ENCODE measurements at places on chromosomes 4 and X.

DNA sequence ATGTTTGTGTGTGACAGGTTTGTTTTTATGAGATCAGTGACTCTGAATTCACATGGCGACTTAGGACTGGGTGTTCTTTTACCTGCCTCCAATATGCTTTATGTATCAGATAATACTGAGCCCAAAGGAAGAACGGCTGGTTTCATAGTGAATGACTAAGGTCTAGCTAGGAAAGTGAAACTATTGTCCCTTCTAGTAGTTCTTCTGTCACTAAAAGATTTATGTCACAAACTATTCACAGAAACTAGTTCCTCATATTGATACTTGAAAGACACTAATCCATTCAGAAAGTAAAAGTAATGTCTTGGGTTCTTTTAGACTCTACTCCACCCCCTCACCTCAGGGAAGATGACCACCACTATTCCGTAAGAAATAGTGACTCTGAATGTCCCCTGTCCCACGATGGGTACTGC lies 81.7 kb downstream of the EGF start:
- no peak for DNase-seq

DNA sequence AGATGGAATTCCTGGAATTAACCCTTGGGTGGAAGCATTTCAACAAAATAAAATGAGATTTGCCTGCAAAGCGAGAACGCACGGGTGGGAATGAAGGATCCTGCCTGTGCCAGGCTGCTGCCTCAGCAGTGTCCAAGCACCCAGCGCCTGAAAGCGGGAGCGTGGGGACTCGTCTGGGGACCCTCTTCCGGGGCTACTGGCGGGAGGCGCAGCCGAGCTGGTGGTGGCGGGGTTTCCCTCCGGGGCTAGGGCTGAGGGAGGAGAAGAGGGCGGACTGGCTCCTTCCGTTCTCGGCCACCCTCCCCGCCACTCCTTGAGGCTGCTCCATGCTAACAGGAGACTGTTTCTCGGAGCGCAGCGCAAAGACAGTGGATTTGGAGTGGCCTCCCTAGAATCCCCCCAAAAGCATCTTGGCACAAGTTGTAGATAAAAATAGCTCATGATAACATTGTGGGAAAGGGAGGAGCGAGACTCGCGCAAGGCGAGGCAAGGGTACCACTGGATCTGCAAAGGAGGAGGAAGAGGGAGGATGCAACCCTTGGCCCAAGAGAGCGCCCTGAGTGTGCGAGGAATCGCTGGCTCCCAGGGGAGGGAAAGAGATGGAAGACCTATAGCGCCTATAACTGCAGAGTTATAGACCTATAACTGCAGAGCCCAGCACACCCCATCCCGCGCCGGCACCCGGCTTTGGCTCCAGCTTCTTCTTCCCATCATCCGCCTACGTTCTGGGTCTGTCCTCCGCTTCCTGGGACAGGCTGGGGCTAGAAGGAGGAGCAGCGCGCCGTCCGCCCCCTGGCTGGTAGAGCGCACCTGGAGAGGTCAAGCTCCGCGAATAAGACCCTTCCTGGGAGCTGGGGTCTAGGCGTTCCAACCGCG lies 1.3 kb downstream of the HS3ST1 start:
- no peak for DNase-seq

GRCh38 chrX:97117572-97117971 lies 233.9 kb downstream of the RPA4 start:
- peak; percentile 18 for DNase-seq

- DNase-seq = peak; percentile 14
Observed at GRCh38 chr4:142475663-142476062, 370.4 kb downstream of the INPP4B start.

DNA sequence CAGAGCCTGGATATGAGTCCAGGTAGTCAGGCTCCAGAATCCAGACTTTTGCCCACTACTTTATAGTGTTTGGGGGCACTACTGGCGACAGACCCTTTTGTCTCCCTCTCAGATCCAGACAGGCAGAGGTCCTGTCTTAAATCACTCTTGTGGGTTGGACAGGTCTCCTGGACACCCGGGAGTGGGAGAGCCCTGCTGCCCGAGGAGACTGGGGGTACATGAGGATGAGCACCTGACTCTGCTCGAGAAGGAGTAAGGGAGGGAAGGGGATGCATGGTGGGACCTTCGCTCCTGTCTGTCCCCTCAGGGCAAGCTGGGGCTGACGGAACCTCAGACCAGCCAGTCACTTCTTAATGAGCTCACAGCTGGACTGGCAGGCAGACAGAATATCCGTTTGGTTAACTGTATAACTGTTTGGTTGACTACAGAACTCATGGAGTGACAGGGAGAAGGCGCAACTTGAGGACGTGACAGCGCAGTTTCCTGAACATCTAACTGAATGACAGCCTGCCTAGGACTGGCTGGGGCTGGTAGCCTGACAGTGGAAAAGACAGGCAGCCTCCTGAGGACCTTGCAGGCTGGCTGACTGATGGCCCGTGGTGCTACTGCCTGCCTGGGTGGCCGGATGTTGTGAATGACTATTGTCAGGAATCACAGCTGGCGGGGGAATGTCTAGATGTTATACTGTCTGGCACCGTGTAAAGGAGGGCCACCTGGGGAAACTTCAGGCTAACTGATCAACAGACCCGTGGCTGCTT lies 1.6 kb upstream of the SUV39H1 start:
- DNase-seq = no peak

DNA sequence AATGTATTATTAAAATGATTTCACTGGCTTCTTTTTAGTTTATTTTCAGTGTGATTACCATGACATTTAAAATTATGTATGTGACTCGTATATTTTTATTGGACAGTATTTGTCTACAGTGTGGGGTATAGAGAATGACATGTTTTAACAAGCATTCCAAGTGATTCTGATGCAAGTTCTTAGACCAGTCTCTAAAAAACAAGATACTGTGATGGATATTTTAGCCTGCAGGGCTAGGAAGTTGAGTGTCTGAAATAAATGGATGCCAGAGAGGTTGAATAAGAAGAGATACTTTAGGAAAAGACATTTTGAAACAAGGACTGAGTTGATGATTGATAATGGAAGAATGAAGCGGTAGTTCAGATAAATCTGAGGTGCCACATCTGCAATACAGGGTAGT lies 3.5 kb upstream of the MAD2L1 start:
- no peak for DNase-seq

DNA sequence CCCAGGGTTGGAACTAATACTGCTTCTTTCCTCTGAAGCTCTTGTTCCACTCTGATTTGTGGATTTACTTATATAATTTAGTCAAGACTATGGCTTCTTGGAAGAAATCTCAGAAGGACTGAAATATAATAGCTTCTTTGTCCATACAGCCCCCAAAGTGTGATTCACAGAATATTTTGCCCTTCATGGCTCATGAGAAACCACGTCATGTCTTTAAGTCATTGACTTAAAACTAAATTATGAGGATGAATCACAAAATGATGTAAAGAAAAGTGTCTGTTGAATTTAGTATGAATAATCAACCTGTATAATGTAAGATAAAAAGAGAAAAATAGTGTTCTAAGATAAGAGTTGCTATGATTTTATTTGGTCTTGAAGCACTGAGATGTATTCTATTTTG lies 43.3 kb upstream of the AGA start:
- DNase-seq = peak; percentile 43

- DNase-seq = peak; percentile 10
Observed at GRCh38 chr4:105306158-105306781, 159.6 kb downstream of the TET2 start.

DNA sequence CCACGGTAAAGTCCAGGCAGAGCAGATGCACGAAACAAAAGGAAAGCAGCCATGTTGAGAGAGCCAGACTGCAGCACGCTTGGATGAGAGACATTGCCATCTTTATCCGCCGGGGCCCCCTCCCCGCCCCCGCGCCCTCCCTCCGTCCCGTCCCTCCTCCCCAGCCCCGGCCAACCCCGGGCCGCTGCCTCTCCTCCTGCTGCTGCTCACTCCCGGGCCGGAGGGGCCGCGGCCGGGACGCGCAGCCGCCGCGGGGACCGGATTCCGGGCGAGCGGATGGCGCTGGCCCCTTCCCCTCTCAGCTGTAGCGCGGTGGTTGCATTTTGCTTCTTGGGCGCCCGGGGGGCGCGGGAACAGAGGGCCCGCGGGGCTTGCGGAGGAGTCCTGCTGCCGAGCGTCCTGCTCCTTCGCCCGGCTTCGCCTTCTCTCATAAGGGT lies 542 bp downstream of the RNF150 start:
- DNase-seq = no peak

- peak; percentile 75 for DNase-seq
Observed at GRCh38 chr4:125590158-125590557, 275.4 kb downstream of the FAT4 start.

GRCh38 chrX:123425904-123426303 lies 241.8 kb downstream of the GRIA3 start:
- DNase-seq = no peak

GRCh38 chrX:57453901-57454300 lies 137.9 kb upstream of the ZXDB start:
- DNase-seq = peak; percentile 13

DNA sequence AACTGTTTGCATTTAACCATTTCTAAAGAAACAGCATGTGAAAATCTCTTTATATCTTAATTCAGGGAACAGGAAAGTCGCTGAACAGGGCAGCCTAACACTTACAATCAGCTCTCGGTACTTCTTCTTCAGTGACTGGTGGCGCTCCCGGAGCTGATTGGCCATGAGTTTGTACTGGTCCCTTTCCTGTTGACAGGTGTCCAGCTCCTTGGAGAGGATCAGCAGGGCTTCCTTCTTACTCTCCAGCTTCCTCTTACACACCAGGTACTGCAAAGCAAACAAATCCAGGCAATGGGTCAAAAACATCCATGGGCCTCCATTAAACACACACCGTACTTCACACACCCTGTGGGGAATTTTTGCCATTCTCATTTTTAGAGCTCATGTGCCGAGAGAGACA lies 36.4 kb downstream of the CCDC149 start:
- DNase-seq = no peak

GRCh38 chr4:153209410-153209809 lies 5.2 kb downstream of the TRIM2 start:
- peak; percentile 49 for DNase-seq

- DNase-seq = peak; percentile 77
Observed at GRCh38 chrX:118038614-118039365, 77.8 kb downstream of the KLHL13 start.

DNA sequence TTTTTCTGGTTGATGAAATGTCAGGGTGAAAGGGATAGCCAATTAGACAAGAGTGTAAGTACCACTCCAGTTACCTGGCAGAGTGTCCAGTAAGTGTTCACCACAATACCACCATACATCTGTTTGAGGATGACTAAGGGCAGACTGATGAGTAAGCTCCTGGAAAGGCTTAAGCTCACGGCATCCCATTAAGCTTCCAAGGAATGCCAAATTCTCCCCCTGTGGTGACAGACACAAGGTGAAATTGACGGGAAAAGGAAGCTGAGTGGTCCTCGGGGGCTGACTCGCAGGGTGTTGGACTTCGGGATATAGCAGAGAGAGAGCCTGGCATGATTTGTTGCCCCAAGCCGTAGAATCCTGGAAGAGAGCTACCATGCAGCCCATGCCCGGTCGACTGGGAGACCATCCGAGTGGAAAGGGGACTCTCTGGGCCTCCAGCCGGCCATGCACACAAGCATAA lies 7.6 kb upstream of the BST1 start:
- peak; percentile 98 for DNase-seq

- DNase-seq = no peak
Observed at GRCh38 chrX:28312965-28313364, 274.3 kb upstream of the IL1RAPL1 start.

- DNase-seq = peak; percentile 56
Observed at GRCh38 chr4:107793996-107794395, 30.7 kb upstream of the SGMS2 start.

GRCh38 chr4:65337371-65337770 lies 332.9 kb downstream of the EPHA5 start:
- no peak for DNase-seq

- DNase-seq = no peak
Observed at GRCh38 chr4:3130201-3130600, 55.7 kb downstream of the HTT start.

GRCh38 chr4:102764901-102765300 lies 4.1 kb upstream of the MANBA start:
- DNase-seq = no peak

GRCh38 chr4:38313999-38314561 lies 349.9 kb upstream of the KLF3 start:
- DNase-seq = peak; percentile 57

DNA sequence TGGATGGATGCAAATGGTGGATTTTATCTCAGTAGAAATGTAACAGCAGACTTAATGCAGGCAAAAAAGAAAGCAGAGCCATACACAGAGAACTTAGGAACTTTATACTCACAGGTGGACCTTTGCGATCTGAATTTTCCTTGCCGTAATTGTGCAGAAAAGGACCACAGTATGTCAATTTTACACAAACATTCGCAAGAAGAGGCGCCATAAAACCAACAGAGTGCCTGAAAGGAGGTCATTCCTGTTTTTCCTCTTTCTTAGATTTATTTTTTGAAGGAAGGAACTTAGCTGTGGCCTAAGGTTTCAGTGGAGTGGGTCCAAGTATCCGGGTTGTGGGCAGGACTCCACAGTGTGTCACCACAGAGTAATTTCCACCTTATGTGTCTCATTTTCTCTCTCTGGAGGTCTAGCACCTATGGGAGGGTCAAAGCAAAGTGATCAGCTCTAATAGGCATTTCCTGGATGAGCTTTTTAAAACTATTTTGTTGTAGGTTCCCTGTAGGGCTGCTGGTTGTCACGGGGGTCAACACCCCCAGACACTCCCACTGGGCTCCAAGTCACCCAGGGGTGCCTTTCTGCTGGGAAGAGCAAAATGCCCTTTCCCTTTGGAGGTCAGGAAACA lies 24.7 kb upstream of the PBDC1 start:
- DNase-seq = peak; percentile 40

GRCh38 chr4:128686810-128687209 lies 122.7 kb upstream of the JADE1 start:
- DNase-seq = no peak

DNA sequence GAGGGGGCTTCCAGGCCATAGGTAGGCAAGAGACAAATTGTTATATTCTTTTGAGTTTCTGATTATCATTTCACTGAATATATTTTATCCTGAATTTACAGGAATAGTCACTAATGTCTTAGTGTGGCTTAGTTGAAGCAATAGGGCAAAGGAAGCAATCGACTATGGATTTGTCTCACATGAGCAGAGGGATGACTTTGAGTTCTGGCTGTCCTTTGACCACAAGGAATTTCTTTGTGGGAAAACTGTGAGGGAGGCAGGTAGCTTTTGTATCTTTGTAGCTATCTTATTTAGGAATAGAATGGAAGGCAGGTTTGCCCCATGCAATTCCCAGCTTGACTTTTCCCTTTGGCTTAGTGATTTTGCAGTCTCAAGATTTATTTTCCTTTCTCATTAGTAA lies 207.3 kb upstream of the ANXA10 start:
- DNase-seq = peak; percentile 12

Data from renal cortical epithelial cell (primary cell).